ENCODE measurements at places on chromosomes 4 and X.
A peak's percentile ranks its signal among the peaks of the same experiment; 100 is the strongest.

DNA sequence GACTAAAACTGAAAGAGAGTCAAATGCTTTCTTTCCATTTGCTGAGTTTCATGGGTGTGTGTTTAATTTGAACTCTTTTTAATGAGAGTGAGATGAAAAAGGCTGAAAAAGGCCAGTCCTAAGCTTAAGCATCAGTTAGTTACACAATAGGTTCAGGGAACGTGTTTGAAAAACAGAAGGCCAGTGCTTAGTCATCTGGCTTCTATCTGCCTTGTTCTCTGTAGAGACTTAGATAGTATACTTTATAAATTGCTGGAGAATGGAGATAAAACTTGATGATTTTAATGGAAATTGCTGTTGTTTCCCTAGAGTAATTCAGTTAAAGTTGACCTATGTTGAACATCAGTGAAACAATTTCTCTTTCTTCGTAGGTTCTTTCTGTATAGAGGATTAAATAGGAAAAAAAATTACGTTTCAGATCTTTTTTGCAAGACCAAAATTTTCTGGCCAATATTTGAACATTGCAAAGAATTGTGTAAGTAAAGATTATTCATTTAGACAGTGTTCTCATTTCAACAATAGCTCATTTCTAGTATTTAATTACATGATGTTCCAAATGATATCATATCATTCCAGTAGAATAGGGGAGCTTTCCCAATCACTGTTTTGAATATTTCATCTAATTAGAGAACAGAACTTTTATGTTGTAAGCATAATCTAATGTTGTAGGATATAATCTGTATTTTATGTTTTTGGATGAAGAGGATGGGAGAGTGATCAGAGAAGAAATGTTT is 1088.8 kb downstream of the ADGRL3 start:
- DNase-seq: no peak

- DNase-seq: no peak
Measured at GRCh38 chr4:94377294-94377693, 34.7 kb upstream of the HPGDS start.

DNA sequence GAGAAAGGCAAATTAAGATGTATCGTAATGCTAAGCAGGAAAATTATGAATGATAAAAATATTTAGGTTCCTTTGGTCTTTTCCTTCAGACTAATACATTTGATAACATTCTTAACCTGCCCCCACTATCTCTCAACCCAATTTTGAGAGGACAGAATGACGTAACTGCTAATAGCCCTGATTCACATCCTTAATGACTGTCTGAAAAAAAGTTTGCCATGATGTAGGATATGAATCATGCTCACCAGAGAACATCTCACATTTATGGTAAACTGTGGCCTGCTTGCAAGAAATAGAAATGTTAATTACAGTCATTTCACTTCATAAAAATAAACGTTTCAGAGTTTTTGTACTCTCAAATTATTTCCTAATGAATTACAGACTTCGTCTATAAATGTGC is 128.0 kb upstream of the VEGFC start:
- DNase-seq: peak; percentile 69

DNA sequence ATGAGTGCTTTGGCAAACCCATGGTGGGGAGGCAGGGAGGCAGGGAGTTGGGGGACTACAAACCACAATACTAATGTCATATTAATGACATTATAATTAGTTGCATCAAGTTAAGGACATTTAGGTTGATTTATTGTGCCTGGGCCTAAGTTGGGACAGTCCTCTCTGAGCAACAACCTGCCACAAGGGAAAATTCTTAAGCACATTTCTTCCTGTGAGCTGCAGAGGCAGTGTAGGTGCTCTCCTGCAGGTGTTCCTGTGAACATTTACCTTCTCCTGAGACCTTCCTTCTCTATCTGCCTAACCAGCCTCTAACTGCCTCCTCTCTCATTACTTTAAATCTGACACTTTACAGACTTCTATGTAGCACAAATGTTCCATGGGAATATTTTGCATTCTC is 1830.0 kb upstream of the AGA start:
- DNase-seq: no peak

DNA sequence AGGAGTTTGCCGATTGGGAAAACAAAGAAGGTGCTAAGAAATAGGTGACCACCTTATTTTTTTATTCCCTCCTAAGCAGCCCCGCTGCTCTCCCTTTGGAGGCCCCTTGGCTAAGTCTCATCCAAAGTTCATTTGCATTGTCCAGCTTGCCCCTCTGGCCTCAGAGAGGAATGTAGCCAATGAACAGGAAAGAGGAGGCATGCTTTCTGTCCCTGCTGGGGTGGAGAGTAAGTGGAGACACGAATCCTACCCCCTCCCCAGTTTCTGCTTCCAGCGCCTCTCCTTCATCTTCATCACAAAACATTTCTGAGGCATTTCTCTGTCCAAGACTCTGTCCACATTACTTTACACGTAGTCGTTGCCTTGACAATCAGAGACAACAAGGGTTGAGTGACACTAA is 38.7 kb downstream of the NLGN3 start:
- DNase-seq: no peak

DNA sequence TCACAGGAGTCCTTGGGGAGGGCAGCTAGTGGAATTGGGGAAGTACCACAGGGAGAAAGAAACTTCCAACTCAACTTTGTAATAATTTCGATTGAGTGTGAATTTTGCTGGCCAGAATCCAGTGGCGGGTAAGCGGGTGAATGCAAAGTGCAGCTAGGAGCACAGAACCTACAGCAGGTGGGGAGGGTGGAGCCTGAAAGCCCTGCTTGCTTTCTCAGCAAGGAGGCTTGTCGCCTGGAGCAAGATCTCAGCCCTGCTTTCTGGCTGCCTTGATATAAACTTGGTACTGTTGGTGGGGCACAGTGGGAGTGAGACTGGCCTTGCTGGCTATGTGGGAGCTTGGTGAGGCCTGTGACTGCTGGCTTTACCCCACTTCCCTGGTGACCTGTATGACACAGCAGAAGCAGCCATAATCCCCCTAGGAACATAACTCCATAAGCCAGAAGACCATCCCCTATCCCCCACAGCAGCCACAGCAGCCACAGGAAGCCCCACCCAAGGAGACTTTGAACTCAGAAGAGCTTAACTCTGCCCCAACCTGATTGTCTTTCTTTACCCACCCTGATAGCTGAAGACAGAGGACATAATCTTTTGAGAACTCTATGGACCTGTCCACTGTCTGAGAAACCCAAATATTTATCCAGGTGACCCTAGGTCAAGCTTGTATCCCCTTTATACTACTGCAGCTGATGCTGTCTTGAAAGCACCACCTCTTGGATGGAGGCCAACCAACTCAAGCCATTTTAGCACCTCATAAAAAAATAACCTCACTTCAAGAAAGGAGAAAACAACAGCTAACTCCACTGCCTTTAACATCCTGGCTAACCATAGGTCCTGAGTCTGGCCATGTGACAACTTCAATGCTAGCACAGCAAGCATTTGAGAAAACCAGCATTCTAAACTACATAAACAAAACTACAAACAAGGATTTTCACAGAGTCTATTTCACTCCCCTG is 87.2 kb upstream of the PDE5A start:
- DNase-seq: no peak

DNA sequence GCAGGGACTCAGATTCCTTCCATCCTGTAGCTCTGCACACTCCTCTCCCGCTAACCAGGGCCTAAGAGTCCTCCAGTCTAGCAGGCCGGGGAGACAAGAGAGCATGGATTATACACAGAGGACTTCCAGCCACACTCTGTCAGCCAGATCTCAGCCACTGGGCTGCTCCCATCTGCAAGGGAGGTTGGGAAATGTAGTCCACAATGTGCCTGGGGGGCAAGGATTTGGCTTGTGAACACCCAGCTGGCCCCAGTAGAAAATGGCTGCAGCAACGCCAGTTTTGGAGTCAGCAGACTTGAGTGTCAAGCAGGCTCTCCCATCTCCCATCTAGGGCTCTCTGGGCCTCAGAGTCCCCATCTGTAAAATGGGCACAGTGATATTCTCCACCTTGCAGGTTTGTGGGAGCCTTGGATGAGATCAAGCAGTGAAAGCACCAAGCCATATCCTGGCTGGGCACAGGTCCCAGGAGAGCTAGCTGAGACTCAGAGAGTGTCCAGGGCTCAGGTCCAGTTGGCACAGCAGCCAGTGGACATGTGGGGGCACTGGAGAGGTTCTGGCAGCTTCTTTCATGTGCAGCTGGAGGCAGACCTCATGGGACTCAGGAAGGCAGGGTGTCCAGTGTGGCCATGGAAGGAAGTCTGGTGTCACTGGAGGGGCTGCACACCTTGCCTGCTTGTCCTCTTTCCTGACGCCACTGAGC is 14.6 kb downstream of the PSAPL1 start:
- DNase-seq: no peak

- DNase-seq: no peak
Measured at GRCh38 chr4:2378898-2379297, 39.5 kb downstream of the ZFYVE28 start.

DNA sequence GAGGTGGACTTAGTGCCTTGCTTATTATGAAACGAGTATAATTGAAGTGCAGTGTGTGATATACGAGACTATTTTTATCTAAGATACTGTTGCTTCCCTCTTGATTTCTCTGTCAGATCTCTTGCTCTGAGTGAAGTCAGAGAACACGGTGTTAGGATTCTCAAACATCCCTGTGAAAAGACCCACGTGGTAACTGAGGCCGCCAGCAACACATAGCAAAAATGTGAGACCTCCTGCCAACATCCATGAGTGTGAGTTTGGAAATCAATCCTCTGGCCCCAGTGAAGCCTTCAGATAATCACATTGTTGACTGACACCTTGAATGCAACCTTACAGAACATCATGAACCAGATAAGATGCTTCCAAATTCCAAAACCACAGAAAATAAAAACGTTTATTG is 954.4 kb downstream of the FAT4 start:
- DNase-seq: no peak

DNA sequence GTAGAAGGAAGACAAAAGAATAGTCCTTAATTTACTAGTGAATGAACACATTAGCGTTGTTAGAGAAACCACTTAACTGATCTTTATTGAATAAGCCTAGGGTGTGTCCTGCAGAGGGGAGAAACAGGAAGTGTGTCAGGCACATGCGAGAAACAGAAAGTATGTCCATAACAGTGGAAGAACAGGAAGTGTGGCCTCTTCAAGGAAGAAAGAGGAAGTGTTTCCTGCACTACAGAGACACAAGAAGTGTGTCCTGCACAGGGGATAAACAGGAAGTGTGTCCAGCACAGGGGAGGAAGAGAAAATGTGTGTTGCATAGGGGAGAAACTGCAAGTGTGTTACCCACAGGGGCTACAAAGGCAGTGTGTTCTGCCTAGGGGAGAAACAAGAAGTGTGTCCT is 539.6 kb upstream of the PRKX start:
- DNase-seq: no peak

DNA sequence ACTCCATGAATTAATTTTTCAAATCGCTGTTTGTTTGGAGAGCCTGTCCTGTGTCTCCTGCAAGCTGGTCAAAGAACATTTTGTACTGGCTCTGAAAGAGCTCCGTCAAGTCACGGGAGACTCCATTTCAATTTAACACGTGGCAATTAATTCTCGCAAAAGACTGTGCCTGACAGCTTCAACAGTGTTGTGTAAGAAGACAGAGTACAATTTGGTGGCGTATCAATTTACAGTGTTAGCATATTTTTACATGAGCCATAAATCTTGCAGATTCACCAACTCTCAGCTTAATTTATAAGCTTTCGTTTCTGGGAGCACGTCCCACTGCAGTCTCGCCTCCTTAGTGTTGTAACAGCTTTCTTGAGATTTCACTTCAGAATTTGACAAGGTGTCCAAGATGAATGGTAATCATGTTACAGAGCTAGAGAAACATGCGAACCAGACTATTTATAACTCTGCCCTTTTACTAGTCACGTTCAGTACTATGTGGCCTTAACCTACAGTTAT is 70.8 kb downstream of the RWDD4 start:
- DNase-seq: peak; percentile 28

Measured in HCEC 1CT (cell line).